ENCODE measurements at places on chromosomes 5 and 9. TPM values are rescaled to one million over a fixed set of nuclear protein-coding genes. Genes with fewer than 3 reads are reported as not detected.

- DNase-seq = no peak
Measured at GRCh38 chr5:176944268-176944667, 45.1 kb upstream of the HK3 start.

DNA sequence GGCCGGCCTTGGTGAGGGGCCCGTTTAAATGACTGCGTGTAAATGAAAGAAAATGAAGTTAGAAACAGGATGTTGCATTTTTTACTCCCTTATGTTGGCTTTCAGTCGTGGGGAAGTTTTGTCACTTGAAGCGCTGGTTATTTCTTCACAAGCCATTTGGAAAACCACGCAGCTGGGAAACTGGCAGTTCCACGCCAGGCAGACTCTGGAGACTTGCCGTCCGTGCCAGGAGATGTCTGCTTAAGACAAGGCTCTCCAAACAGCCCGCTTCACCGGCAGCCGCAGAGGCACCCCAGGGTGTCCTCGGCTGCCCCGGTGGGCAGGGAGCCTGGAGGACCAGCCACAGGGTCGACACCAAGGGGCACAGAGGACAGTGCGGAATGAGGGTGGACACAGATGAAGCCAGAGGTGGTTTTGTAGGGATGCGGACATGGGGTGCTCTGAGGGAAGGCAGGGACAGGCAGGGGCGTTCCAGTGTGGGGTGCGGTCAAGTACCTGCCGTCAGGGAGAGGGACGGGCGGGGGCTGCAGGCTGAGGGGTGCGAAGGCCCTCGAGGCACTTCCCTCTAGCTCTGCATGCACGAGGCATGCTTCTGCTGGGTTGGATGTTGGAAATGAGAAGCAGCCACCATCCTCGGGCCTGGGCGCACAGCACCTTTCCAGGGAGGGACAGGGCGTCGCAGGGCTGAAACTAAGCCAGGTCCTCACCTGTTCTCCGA is 11.1 kb upstream of the AJM1 start:
- no peak for DNase-seq

Gene NUP188
- 51.8 TPM for total RNA-seq

GRCh38 chr5:176364765-176365350 is 429 bp upstream of the ARL10 start:
- no peak for DNase-seq
